ENCODE measurements at places on chromosomes 5 and 9.

- no peak for DNase-seq
Measured at GRCh38 chr9:15389173-15389572, 33.5 kb upstream of the SNAPC3 start.

GRCh38 chr5:117433818-117434217 is 859.2 kb upstream of the SEMA6A start:
- no peak for DNase-seq

DNA sequence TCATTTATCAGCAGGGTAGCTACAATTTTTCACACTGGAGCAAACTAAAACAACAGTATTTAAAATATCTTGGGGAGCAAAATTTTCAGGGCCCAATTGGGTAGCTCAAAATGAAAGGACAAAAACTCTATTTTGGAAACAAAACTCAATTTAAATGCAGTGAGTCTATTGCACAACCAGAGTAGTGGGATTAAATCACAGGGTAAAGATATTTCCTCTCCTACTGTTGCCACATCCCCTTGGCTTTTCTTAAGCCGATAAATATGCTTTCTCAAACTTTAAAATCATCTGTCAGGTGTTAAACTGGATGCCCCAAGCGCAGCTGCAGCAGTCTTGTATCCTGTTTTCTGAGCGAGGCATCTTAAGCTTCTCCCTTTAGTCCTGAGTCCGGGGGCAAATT is 1474.3 kb upstream of the CDH9 start:
- no peak for DNase-seq

- DNase-seq = peak; percentile 15
Measured at GRCh38 chr5:154972476-154973080, 31.7 kb downstream of the MRPL22 start.

GRCh38 chr9:33135031-33135461 is 32.1 kb downstream of the B4GALT1 start:
- no peak for DNase-seq

GRCh38 chr9:124482431-124483031 is 24.7 kb downstream of the NR5A1 start:
- DNase-seq = no peak

DNA sequence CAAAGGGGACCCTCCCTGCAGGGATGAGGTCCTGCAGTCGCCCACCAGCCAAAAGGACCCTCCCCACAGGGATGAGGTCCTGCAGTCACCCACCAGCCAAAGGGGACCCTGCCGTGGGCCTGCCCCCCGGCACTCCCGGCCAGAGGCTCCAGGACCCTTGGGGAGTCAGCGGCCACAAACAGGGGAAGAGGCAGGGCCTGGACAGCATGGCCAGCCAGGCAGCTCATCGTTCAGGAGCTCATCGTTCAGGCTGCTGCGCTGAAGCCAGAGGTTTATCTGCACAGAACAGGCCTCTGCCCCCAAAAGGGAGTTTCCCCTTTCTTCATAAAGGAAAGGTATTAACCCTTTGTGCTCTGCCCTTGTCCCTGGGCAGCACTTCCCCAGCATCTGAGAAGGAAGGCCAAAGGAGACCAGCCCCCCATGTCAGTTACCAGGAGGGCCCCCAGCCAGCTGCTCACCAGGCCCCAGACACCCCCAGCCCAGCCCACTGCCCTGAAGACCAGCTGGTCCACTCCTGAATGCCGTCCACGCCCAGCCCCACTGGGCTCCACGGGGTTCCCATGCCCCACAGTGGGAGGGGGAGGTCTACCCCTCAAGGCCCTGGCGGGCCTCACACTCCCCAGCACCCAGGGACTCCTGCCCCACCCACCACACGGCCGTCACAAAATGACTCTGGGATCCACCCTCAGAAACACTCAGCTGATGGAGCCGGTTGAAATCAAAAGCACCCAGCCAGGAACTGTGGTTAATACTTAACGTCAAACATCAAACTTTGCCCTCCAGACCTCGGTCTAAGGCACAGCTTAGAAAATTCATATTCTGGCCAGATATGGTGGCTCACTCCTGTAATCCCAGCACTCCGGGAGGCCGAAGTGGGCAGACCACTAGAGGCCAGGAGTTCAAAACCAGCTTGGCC is 6.3 kb downstream of the SLC12A7 start:
- DNase-seq = no peak

DNA sequence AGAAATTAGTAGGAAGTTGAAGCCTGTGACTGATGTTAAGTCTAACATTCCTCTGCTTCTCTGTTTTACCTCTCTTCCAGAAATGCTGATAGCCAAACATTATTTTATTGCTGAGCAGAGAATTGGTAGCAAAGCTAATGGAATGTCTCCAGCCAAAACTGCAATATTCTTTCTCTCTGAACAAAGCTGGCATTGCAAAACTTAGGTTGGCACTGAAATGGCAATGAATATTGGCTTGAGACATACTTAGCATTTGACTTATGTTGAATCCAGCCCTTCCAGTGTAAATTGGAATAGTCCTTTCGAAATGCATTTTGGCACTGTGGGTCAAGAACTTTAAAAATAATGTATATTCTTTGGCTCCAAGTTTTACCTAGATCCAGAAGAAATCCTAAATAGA is 21.1 kb downstream of the FAF2 start:
- no peak for DNase-seq

DNA sequence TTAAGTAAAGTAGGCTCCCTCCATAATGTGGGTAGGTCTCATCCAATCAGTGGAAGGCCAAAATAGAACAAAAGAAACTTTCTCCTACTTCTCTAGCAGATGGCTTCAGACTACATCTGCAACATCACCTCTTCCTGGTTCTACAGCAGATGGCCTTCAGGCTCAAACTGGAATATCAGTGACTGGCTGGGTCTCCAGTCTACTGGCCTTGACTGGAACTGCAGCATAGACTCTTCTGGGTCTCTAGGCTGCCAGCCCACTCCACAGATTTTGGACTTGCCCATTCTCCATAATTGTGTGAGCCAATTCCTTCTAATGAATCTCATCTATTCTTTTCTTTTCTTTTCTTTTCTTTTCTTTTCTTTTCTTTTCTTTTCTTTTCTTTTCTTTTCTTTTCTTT is 64.8 kb downstream of the ACER2 start:
- no peak for DNase-seq

DNA sequence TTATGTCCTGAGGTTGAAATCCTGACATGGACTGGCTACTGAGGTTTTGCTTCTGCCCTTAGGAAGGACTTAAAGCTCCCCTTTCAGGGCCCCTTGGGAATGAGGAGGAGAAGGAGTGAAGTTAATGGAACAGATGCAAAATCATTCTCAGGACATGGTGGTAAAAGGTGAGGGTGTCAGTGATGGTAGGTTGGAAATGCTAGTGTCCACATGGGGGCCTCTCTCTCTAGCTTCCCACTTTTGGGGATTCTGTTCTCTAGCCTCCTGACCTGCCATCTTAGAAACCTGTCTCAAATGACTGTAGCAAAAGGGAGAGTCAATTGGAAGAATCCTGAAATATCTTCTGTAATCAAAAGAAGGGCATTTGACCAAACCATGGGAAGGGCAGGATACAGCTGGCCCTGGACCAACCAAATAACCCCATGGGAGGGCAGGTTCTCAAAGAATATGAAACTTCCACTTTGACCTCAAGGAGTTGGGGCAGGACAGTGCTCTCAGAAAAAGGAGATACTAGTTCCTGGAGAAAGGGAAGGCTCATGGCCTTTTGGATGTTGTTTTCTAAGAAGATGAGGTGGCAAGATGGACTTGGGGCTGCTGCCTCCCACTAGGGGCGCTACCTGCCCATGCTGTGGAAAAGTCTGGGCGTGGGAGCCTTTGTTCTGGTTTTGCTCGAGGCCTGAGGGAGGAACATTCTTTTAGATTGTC is 21.2 kb upstream of the MLANA start:
- no peak for DNase-seq

GRCh38 chr5:114898602-114899001 is 271.1 kb downstream of the TRIM36 start:
- DNase-seq = no peak

DNA sequence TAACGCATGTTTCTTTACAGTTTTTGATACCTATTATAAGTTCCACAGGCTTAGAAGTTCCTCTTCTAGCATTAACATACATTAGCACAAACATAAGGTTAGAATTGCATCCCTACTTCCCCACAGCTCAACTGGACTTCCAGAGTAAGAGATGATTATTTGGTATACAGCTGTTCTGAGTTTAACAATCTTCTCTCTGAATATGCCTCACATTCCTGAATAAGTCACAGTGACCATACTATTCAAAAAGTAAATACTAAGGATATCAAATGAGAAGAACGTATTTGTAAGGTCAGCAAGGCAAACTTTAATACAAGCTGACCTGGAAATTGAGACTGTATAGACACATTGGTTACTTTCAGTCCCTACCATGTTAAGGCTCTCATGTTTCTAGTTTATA is 21.3 kb downstream of the NR6A1 start:
- DNase-seq = no peak

DNA sequence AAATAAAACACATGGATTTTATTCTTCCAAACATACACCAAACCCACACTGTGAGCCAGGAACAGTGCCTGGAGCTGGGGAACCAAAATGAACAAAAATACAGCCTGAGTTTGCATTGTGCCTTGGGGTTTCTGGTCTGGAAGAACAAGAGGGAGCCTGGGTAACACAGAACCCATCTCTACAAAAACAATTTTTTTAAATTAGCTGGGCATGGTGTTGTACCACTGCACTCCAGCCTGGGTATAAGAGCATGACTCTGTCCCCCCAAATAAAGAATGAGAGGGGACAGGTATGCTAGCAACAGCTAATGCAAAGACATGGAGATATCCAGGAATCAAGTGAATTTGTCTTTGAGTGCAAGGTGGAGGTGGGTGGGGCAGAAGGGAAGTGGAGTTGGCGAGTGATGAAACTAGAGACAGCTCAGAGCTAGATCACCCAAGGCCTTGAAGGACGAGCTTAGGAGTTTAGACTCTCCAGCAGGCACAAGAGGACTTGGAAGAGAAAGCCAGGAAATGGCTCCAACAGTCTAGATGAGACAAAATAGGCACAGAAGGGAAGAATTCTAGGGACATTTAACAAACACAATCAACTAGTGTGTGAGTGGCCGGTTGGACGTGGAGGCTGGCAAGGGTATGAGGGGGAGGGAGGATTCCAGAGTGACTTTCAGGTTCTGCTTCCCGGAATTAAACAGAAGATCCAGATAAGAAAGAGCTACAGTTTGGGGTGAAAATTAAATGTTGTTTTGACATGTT is 47.4 kb downstream of the FNBP1 start:
- peak; percentile 62 for DNase-seq

DNA sequence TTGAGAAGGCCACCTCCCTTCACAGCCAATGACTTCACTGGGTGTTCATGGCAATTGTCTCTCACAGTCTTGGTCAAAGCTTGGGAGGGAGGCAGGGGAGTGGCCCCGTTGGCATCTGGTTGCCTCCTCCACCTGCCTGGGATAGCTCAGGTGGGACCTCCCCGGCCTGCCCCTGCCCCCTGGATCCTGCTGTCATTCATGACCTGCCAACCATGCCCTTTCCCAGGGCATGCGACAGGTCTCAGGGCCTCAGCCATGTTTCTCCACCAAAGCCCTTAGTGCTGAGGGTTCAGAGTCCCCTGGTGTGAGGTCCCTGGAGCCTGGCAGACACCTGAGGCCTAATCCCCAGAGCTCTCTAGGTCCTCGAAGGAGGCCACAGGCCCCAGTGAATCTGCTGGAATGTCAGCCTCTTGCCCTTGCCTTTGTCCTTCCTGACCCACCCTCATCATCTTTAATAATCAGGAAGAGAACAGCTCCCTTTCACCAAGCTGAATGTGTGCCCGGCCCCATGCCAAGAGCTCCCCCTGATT is 5.6 kb downstream of the DAB2IP start:
- DNase-seq = no peak

- DNase-seq = no peak
Measured at GRCh38 chr5:40260361-40260760, 419.4 kb upstream of the PTGER4 start.

Data from Panc1 (cell line).